ENCODE measurements at places on chromosomes 1 and 21.

GRCh38 chr1:206658264-206658980 is 23.1 kb downstream of the DYRK3 start:
- DNase-seq = peak; percentile 70

- no peak for DNase-seq
Observed at GRCh38 chr1:189216886-189217285, 1260.8 kb downstream of the BRINP3 start.

- no peak for DNase-seq
Observed at GRCh38 chr21:45304945-45305344, 17.2 kb upstream of the POFUT2 start.

DNA sequence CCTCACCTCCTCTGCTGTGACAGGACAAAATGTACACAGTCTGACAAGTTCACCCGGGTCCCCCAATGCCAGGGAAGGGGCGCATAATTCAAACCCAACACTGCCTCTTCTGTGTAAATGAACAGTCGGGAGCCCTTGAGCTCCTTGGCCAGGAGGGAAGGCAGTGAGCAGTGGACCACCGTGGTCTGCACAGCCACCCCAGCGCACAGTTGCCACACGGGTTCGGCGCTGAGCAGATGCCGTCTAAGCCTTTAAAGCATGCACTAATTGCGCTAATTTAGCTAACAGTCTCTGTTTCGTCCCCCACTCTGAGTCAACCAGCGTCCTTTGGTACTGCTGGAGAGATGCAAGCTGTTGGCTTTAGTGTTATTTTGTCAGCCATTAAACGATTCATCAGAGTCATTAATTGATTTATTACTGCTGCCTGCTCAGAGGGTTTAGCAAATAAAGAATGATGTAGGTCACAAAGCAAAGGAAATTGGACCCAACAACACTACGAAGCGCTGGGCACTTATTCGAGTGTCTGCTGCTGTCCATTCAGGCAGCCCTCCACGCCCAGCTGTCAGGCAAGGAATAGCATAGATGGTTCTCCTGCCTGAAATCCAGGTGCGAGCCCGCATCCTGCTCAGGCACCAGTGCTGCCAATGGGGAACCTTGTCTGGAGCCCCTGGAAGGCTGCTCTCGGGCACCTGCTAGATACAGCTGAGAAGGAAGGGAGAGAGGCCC is 91.5 kb downstream of the MRPL37 start:
- no peak for DNase-seq

DNA sequence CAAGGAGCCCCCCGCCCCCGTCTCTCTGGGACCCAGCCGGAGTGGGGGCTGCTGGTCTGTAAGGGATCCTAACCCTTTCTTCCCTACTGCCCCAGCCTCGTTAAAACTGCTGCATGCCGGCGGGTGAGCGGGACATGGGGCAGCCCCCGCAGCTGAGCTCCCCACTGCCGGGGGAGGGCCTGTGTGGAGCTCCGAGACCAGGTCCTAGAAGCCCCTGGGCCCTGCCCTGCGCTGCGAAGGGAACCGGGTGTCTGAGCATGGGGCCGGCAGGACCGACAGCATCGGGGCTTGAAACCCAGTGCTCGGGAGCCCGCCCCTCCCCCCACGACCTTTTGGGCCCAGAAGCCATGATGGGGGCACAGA is 9.2 kb upstream of the COL6A1 start:
- no peak for DNase-seq
